ENCODE measurements at places on chromosomes 6 and 20.

DNA sequence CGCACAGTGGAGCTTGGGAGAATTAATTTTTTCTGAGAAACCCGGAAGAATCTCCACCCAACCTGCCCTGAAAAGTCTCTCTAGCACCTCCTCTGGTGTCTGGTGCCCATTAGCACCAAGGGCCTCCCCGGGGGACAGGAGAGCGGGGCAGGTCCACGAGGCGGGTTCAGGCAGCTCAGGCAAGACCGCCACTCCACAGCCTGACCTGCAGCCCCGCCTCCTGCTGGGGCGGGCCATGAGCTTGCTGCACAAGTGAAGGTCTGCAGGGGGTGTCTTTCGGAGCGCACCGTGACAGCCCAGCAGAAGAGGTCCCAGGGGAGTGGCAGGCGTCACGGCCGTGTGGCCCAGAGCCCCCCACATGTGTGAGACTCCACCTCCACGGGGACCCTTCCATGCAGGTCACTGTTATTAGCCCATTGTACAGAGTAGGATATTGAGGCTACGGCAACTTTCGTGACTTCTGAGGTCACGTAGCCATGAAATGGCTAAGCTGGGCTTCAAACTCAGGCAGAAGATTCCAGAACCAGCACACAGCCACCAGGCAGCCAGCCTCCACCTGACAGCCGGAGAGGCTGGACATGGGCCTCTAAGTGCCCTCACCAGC, 63.9 kb upstream of the SLCO4A1 start:
- no peak for DNase-seq

- DNase-seq, result peak; percentile 32
These were observed 202.3 kb downstream of the DLL1 start for GRCh38 chr6:170088582-170088955.

DNA sequence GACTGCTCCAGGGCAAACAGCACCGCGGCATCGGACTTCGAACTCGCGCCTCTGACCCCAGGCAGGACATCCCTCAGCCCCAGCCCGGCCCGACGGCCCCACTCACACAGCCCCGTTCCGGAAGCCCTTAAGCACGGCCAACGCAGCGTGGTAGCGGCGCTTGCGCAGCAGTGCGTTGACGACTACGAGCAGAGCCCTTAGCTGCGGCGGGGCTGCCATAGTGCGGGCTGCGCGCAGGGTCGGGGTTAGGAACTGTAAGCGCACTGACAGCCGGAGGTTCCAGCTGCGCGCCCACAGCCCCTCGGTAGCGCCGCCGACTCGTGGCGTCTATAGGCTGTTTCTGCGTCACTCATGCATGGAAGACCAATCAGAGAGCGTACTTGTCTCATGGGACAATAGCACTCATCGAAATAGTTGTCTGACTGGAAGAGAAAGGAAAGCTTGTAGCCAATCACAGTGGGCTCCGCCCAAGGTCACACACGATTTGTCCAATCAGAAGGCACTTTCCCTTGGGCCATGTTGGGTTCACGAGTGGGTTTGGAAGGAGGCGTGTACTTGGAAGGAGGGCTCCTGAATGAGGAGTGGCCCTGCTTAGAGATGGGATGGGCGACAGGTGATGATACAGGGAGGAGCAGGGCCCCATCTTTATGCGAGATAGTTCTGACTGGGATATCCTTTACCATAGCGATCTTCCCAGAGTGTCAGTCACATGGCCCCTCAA, at the start of gene PXMP4:
TSS of gene PXMP4 (minus strand) at position 322 of the 721 bp plus-strand sequence. CDS start at position 219, 103 bp downstream.
- peak; percentile 83 for DNase-seq

- DNase-seq, result no peak
These were observed 55.0 kb upstream of the PCSK2 start for GRCh38 chr20:17171746-17172280.

GRCh38 chr6:31152781-31153180, 4.8 kb downstream of the CCHCR1 start:
- no peak for DNase-seq

DNA sequence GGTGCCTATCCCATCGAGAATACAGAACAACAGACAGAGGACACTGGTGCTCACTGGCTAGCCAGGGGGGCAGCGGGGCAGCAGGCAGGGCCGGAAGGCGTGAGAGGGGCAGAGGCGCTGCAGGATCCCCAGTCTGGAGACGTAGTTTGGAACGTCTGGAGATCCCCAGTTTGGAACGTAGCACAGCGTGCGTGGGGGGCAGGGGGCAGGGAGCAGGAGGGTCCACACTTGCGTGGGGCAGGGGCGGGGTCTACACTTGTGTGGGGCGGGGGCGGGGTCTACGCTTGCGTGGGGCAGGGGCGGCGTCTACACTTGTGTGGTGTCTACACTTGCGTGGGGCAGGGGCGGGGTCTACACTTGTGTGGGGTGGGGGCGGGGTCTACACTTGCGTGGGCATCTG, 107.2 kb downstream of the DACT2 start:
- DNase-seq, result no peak

DNA sequence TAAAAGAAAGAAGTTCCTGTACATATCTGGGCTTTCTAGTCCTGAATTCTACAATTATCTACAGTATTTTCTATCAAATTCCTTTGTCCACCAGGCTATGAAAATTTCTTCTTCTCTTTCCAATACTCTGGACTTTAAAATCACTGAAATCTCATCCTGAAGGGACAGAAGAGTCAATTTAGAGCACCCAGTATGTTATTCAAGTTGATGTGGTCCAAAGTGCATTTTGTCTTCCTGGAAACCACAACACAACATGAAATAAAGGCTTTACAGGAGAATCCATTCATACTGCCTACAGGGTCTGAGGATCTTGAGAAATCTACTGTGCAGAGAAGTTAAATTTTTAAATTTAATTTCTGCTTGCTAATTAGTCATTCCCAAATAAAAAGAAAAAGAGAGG, 94.9 kb upstream of the ADGRF1 start:
- no peak for DNase-seq

DNA sequence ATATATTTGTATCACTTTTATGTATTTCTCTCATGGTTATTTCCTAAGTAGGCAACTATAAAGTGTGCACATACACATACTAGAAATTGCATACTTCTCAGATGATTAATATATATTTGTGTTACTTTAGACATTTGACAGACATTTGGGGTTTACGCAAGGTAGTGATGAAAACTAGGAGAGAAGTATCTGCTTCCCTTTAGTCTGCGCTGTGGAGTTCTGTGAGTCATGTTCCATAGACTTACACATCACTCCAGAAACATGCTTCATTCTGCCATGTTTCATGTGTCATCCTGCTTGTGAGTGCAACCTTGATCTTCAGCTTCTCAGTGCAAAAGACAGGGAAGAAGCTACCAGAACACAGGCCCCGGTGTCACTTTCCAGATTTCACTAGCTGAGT, 200.7 kb upstream of the BMP2 start:
- no peak for DNase-seq

- no peak for DNase-seq
These were observed 11.9 kb downstream of the CDH4 start for GRCh38 chr20:61263938-61264337.

DNA sequence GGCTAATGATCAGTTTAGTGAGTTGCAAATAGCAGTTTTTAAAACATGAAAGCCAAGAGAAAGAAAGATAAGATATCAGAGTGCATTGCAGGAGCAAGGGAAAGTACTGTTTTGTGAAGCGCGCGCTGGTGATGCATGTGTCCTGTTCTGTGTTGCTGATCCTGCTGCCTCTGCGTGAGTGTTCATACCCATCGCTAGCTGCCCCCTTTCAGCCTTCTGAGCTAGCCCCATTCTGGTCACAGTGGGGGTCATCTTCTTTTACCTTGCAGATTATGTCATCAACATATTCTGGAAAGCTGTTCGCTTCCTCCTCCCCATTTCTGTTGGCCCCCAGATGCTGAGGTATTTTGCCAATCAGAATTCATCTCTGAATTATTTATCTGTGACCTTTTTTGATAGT, 1.9 kb downstream of the MRAP2 start:
- no peak for DNase-seq

DNA sequence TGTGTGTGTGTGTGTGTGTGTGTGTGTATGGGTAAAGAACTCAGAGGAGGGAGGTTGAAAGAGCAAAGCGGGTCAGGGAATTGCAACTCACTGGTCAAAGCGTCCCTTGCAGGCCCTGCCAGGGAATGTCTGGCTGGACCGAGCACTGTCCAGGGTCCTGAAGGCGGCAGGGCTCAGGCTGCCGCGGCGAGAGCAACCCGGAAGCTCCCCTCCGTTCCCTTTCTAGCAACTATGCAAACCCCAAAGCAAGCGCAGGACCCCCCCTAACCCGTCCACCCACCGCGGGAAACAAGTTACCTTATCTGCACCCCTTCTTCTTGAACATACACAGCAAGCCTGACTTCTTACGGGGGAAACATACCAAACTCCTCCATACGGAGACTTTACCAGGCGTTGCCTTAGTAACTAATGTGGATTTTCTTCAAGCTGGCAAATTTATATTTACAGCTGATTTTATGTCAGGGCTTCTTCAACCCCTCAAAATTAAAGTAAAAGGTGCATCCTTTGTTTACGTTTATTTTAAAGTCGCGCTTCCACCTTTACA, 538 bp upstream of the GRM1 start:
- DNase-seq, result peak; percentile 31

DNA sequence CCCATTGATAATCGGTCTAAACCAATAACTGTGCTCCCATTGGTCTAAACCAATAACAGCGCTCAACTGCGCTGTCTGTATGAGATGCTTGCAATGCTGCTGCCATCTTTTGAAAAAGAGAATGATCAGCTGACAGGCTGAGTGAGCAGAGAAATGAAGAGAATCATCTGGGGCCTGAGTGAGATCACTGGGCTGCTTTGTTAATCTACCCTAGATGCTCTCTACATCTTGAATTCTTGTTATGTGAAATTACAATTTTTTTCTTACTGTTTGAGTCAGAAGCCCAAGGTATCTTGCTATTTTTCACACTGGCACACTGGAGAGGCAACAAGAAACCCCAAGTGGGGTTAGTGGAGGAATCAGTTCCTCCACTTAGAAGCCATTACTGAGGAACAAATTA, 91.5 kb upstream of the GCM1 start:
- no peak for DNase-seq

DNA sequence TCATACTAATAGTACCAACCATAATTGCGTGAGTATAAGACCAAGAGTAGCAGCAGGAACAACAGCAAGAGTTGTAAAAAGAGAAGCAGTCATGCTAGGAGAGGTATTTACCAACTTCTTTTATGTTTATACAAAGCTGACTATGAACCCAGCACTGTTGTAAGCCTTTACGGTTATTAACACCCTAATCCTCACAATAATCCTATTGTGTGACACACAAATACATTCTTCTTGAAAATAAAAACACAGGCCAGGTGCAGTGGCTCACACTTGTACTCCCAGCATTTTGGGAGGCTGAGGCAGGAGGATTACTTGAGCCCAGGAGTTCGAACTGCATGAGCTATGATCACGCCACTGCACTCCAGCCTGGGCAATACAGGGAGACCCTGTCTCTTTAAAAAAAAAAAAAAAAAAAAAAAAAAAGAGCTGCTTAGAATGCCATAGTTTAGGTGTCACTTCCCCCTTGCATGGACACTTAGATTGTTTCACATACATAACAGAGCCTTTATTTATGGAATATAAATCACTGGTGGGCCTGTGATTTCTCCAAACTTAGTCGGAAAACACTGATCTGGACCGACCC, 20.2 kb downstream of the HCK start:
- no peak for DNase-seq

DNA sequence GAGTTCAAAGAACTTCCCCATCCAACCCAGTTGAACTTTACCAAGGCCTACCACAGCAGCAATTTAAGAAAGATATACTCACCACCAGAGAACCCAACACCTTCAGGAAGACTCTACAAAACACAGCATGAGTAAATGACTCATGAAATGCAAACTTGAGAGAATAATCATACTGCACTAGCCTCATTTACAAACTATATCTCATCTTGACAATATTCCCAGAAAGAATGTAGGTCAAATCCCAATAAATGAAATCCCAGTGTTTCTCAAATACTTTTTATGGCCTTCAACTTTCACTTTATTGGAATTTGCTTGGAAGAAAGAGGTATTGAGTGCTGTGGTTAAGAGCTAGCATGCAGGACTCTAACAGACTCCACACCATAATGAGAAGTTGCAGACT, 60.0 kb downstream of the FYN start:
- DNase-seq, result no peak

- DNase-seq, result no peak
These were observed 100.6 kb downstream of the PCSK2 start for GRCh38 chr20:17327185-17328148.

GRCh38 chr20:55333798-55334197, 671.5 kb downstream of the CBLN4 start:
- no peak for DNase-seq

GRCh38 chr6:150510576-150510975, 89.1 kb upstream of the PLEKHG1 start:
- DNase-seq, result no peak

DNA sequence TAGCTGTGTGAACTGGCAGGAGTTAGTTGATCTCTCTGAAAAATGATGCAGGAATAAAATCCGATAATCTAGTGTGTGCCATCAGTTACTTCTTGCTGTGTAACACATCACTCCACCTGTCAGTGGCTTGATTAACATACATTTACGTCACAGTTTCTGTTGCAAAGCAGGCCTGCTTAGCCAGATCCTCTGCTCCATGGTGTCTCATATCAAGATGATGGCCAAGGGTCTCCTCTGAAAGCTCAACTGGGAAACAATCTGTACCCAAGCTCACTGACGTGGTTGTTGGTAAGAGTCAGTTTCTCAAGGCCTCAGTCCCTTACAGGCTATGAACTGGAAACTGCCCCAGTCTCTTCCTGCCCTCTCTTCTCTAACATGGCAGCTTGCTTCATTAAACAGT, 51.8 kb downstream of the FOXA2 start:
- DNase-seq, result no peak

DNA sequence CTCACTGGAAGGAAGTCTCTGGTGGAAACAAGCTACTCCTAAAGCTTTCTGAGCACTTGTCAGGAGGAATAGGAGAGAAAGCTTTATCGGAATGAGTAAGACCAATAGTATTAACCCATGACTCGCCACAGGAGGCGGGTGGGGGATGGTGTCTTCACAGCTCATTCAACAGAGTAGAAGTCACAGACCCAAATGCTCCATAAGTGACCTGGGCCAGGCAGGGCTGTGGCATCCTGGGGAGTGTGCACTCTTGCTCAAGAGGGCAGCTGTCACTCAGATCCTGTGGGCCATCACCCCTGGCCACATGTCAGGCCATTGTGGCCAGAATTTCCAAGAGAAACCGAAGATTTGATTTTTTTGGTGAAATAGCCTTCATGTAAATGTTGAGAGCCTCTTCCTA, 116.0 kb downstream of the SYCP2 start:
- DNase-seq, result no peak

GRCh38 chr6:14110001-14110818, 7.4 kb upstream of the CD83 start:
- no peak for DNase-seq

DNA sequence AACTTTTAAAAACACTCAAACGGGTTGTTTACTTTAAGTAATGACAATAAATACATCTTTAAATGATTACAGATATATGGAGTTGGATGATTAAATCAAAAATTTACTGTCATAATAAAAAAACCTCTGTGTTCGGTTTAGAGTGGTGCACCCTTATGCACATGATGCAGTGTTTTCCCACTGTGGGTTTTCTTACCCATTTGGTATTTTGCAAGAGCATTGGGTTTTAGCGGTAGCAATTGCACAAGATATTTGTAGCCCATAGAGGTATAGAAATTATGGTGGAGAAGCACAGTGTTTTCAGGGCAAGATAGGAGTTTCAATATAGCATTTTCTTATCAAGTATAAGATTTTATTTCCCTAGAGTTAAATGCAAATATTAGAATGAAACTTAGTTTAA, 410.8 kb upstream of the PLCB4 start:
- no peak for DNase-seq

All from activated CD4-positive, CD25-positive, alpha-beta regulatory T cell treated with anti-CD3 and anti-CD28 coated beads, Interleukin-2, amount 50 U/mL, for 72 hours (primary cell).